ENCODE measurements at places on chromosomes 11 and 22.

DNA sequence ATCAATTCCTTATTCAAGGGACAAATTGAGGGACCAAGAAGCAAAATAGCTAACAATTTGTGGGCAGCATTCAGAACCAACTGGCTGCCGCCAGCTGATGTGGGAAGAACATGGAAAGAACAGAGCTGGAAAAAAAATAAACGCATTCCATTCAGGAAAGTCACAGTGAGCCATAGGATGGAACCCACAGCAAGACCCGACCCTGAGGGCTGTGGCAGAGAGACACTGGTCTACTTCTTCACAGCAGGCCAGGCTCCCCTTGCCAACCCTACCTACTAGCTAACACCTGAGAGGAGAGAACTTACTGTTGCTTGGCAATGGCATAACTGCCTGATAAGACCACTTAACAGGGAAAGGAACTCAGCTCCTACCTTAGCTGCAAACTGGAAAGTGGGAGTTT, 123.5 kb upstream of the APOA1 start:
- DNase-seq = no peak

DNA sequence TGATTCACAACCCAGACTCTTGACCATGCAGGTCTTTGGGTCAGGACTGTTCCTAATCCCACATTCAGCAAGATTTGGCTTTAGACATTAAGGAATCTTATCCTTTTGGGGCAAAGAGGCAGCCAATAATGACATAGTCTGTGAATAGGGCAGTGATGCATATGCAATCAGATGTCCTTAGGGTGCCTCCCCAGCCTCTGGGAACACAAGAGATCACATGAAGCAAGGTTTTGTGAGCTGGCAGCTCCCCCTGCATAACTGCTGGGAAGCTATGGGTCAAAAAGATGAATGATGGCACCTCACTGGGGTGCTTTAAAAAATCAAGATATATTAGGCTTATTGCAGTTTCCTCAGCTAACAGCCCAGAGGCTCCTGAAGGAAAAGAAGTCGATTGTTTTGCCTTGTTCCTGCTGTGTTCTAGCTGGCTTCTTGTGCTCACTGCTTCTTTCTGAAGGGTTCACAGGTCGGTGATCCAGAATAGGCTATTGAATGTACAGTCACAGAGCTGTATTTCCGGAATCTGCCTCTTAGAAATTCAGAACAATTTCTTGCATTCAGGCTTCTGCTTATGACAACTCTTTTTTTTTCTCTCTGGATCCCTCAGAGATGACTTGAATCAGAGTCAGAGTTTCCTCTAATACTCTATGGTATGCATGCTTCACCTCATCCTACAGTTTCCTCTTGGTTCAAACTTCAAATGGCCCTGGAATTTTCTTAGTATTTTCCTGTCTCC, 31.7 kb downstream of the INSC start:
- no peak for DNase-seq

DNA sequence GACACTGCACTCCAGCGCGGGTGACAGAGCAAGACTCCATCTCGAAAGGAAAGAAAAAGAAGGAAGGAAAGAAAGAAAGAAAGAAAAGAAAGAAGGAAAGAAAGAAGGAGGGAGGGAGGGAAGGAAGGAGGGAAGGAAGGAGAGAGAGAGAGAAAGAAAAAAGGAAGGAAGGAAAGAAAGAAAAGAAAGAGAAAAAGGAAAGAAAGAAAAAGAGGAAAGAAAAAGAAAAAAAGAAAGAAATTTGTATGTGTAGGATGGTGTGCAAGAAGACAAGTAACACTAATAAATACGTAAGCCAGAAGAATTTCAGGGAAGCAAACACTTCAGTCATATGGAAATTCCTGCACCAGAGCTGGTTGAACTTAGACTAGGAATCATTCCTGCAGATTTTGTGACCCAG, 618 bp downstream of the OR8D1 start:
- no peak for DNase-seq

- DNase-seq = no peak
Observed at GRCh38 chr11:103234974-103235373, 125.7 kb downstream of the DYNC2H1 start.

DNA sequence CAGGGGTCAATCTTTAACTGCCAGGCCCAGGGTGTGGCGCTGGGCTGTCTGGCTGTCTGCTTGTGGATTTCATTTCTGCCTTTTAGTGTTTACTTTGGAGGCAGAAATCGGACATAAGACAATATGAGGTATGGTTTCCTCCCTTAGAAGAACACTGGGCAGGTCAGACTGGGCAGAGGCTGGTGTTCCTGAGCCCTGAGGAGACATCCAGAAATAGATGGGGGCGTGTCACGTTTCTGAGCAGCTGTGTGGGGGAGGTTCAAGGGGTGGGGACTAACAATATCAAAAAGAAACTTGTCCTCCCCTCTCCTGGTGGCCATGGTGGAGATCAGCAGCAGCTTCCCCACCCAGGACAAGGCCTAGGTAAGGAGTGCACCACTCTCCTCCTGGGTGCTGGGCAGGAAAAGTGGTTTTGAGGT, at the start of gene ART1:
TSS of gene ART1 (plus strand) at position 312 of the 419 bp plus-strand sequence. CDS start 14,086 bp downstream, outside the sequence.
- peak; percentile 73 for DNase-seq

DNA sequence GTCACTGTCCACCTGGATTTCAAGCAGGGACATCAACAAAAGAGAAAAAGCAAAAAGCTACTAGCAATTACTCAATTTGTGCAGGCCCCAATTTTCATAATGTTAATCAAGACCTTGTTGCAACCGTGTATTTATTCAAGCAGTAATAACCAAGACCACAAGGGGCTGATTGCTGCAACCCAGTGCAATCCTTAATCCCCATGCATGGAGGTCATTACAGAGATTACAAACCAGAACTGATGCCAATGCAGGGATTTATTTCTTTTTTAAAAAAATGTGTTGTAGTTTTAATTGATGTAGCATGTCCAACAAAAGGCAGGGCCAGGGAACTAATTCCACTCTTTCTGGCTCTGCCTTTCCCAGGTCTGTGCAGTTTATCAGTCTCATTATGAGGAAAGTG, 18.4 kb downstream of the TECTA start:
- no peak for DNase-seq

- no peak for DNase-seq
Observed at GRCh38 chr11:15560689-15561467, 446.2 kb downstream of the INSC start.

DNA sequence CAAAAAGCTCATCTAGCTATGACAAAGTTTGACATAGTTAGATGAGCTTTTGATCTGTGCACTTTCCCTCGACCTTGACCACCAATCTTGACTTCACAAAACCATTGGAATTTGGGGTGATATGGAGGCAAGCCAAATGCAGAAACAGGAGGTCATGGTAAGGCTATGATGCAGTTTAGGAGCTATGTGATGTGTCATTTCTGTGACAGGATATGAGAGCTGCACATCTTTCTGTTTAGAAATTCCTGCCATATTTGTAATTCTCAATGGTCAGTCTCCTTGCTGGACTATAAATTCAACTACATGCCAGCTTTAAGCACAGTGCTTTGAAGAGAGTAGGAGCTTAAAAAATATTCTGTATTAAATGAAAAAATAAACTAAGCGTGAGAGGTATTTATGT, 12.9 kb downstream of the OR51B6 start:
- DNase-seq = no peak

DNA sequence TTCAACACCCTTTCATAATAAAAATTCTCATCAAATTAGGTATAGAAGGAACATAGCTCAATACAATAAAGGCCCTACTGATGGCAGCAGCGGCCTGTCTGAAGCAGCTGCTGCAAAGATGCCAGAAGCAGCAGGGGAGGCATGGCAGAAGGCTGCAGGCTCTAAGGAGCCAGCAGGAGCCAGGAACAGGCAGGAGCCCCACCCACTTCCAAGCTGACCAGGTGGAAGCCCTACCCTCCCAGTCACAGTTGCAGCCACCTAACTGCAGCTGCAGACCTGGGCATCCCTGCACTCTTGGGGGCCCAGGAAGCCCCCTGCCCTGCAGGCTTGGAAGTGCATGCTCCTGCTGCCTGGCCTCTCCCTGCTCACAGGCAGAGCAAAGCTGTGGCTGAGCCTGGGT, 18.2 kb upstream of the OR6A2 start:
- no peak for DNase-seq

GRCh38 chr11:41714101-41714500, 254.6 kb upstream of the LRRC4C start:
- no peak for DNase-seq

DNA sequence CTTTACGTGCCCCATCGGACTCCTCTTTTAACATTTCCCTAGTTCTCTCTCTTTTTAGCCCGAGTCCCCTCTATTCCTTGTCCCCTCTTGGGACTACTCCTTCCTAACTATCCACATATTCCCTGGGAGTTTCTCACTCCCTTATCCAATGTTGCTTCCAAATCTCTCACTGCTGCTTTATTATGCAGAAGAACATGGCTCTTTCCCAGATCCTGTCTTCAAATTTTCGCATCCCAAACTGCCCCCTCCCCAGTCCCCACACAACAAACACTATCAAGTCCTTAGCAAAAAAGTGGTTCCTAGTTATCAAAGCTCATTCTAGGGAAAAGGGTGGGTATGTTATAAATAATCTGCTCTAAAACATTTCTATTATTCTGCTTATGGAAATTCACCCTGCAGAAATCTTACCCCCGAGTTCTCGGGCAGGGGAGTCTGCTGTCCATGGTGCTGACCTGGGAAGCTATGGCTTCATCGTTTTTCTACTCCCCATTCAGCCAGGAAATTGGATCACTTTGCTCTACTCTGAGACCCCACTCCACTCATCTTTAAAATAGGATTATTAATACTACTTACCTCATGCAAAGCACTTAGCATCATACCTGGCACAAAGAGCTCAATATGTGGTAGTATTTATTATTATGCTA, 393.5 kb downstream of the BUD13 start:
- no peak for DNase-seq

GRCh38 chr22:24101966-24102365, 79.3 kb upstream of the SUSD2 start:
- DNase-seq = peak; percentile 50

DNA sequence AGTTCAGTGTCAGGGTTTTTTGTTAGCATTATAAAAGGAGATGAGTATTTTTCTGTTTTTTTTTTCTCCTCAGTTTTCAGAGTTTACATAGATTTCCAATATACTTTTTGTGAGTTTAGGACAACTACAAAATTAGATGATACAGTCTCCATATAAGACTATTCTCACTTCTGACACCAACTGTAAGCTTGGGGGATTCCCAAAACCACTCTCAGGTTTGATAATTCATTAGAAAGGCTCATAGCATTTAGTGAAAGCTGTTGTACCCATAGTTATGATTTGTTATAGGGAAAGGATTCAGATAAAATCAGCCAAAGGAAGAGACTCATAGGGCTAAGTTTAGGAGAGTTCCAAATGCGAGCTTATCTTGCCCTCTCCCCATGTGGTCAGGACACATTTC, 24.1 kb downstream of the CUL5 start:
- no peak for DNase-seq

DNA sequence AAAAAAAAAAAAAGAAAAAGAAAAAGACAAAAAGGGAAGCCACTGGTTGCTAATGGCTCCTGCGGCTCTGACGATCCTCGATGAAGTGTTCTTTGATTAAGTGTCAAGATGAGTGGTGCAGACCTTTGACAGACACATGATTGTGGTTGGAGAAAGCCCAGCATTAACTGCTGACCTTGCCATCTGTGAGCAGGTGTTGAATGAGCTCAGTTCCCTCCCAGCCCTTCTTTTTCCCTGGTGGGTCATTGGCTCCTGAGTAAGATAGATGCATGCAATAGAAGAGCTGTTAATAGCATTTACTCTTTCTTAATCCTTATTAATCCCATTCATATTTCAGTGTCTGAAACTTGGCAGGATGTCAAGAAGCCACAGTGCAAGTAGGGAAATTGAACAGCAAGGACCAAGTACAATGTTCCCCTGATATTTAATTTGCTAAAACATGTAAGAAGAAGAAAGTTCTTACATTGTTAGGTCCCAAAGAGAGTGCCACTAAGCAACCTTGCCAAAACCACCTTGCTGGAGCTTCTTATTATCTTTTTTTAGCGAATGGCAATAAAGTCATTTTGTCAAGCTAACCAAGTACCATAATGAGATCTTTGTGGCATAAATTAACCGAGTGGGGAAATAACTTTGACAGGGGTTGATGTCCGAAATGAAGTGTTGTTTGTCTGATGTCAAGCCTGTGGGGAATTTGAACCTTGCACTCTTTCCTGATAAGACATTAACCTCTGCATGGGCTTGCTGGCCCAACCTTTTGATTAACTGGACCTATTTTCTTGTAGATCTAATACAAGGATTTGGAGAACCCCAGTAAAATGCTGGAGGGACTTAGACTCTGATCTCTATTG, 113.7 kb downstream of the PTPRJ start:
- no peak for DNase-seq

GRCh38 chr22:42315392-42315756, 44.9 kb upstream of the TCF20 start:
- DNase-seq = no peak

GRCh38 chr11:115886422-115886733, 382.2 kb upstream of the CADM1 start:
- no peak for DNase-seq

GRCh38 chr11:10592331-10592730, 23.9 kb upstream of the LYVE1 start:
- DNase-seq = no peak

DNA sequence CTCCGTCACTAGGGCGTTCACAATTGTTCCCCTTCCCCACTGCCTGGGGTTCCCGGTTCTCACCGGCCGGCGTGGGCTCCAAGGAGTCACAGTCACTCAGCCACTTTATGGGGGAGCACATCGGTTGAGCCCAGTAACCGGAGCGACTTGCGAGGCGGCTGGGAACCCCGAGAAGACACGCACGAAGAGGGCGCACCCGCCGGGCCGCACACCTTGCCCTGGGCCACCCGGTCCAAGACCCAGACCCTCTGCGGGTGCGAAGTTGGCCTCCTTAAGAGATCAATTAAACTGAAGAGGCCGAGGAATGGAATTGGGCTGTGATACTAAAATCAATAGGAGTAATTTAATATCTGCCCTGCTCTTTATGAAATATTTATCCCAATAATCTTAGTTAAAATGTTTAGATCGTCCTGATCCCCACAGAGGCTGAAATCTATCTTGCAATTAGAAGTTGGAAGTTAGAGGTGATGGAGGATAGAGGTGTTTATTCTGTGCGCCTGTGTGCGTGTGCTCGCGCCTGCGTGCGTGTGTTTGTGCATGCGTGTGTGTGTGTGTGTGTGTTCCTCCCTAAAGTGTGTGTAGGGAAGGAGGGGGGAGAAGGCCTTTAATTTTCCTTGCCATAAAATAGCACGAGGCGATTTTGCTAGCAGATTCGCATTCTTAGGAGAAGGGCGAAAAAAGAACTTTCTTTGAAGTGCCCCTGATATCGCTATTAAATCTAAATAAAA, 954 bp upstream of the MN1 start:
- DNase-seq = peak; percentile 65

DNA sequence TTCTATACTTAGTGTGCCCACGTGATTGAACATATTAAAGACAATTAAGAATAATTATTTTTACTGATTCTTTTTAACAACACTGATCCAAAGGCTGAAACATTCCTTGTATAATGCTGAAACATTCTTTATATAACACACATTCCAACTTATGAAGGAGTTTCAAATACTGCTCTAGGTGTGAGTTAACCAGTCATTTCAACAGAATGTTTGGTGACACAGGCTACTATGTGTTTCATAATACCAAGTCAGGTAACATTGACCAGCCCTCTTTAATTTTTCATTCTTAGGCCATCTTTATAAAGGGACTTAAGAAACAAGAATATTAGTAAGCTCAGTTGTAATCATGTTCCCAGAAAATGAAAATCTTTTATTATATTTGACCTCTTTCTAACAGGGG, 136.6 kb downstream of the ELP4 start:
- DNase-seq = no peak

Measured in heart left ventricle (tissue), 16 donors.